Muscle of leg (tissue), 16 donors: ENCODE measurements at places on chromosomes 5 and 9.
A peak's percentile ranks its signal among the peaks of the same experiment; 100 is the strongest.

- no peak overlapping the region for H3K27ac ChIP-seq
- no peaks in the 10 kb centered on the region for H3K36me3 ChIP-seq
- H3K27me3 ChIP-seq = no peaks in the 10 kb centered on the region
- H3K4me1 ChIP-seq = no peaks in the 10 kb centered on the region
Observed at GRCh38 chr5:5005353-5005752, 134.8 kb upstream of the ADAMTS16 start.

DNA sequence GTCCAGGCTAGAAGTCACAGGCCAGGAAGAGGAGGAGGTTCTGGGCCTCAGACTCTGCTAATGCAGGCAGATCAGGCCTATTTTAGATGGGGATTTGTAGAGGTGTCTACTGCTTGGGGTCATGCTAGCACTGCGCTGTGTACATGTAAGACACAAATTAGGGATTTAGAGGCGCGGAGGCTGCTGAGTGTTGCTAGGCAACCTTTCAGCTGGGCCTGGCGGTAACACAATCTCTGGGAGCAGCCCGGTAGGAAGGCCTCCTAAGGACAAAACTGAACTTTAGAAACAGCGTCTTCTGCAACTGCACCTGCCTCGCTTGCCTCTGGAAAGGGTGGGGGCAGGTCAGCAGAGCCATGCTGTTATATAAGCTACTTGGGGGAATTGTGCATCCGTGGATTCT, 147.9 kb downstream of the MACROH2A1 start:
- H3K27ac ChIP-seq = no peak overlapping the region
- peaks cover 9% of the 10 kb centered on the region for H3K27me3 ChIP-seq
- no peak overlapping the region for H3K4me3 ChIP-seq
- no peak for DNase-seq

DNA sequence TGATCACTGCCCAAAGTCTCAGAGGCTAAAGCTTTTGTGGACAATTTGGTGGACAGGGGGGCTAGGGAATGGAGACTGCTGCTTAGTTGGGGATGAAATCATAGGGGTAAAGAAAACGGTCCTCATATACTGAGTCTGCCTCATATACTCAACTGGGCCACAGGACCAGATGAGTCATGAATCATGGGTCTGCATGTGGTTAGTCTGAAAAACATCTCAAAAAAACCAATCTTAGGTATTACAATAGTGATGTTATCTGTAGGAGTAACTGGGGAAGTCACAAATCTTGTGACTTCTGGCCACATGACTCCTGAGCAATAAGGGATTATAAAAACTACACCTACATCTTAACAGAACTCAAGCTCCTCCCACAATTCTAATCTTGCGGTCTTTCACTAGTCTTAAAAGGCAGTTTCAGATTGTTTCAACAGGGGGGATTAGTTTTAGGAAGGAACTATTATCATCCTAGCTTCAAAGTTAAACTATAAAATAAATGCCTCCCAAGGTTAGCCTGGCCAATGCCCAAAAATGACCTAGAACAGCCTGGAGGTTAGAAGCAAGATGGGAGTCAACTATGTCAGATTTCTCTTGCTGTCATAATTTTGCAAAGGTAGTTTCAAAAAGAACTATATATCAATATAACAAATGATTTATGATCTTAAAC, 17.5 kb downstream of the TMEM161B start:
- no peaks in the 10 kb centered on the region for H3K4me1 ChIP-seq
- H3K36me3 ChIP-seq = no peaks in the 10 kb centered on the region
- H3K27ac ChIP-seq = no peak overlapping the region
- DNase-seq = no peak
- H3K4me3 ChIP-seq = no peak overlapping the region

- no peaks in the 10 kb centered on the region for H3K4me1 ChIP-seq
- H3K4me3 ChIP-seq = no peak overlapping the region
- H3K36me3 ChIP-seq = no peaks in the 10 kb centered on the region
- DNase-seq = no peak
Observed at GRCh38 chr9:16619402-16619801, 251.1 kb downstream of the BNC2 start.

GRCh38 chr9:116081435-116082115, 72.0 kb upstream of the PAPPA start:
- no peaks in the 10 kb centered on the region for H3K27me3 ChIP-seq
- no peaks in the 10 kb centered on the region for H3K36me3 ChIP-seq
- H3K27ac ChIP-seq = no peak overlapping the region
- no peaks in the 10 kb centered on the region for H3K4me1 ChIP-seq

GRCh38 chr5:138541511-138542179, 1.4 kb downstream of the ETF1 start:
- peak overlapping the region; percentile 99 for H3K27ac ChIP-seq
- peak overlapping the region; percentile 100 for H3K4me3 ChIP-seq
- DNase-seq = peak; percentile 9

DNA sequence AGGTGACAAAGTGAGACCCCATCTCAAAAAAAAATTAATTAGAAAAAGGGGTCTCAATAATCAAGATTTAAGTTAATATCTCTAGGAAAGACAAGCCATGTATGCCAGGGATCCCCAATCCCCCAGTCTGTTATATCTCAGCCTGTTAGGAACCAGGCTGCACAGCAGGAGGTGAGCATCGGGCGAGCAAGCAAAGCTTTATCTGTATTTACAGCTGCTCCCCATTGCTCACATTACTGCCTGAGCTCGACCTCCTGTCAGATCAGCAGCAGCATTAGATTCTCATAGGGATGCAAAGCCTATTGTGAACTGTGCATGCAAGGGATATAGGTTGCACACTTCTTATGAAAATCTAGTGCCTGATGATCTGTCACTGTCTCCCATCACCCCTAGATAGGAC, 116.8 kb downstream of the TARS1 start:
- no peak for DNase-seq
- H3K27ac ChIP-seq = no peak overlapping the region
- peaks cover 3% of the 10 kb centered on the region for H3K4me1 ChIP-seq
- no peak overlapping the region for H3K4me3 ChIP-seq
- H3K27me3 ChIP-seq = no peaks in the 10 kb centered on the region
- peaks cover 3% of the 10 kb centered on the region for H3K36me3 ChIP-seq

GRCh38 chr5:96781031-96781971, 26.4 kb downstream of the ERAP1 start:
- H3K4me3 ChIP-seq = no peak overlapping the region
- H3K4me1 ChIP-seq = no peaks in the 10 kb centered on the region

GRCh38 chr9:88990041-88990728, 1.1 kb upstream of the S1PR3 start:
- H3K4me1 ChIP-seq = peaks cover 31% of the 10 kb centered on the region
- peak; percentile 47 for DNase-seq
- peak overlapping the region; percentile 52 for H3K4me3 ChIP-seq
- H3K27ac ChIP-seq = peak overlapping the region; percentile 86

DNA sequence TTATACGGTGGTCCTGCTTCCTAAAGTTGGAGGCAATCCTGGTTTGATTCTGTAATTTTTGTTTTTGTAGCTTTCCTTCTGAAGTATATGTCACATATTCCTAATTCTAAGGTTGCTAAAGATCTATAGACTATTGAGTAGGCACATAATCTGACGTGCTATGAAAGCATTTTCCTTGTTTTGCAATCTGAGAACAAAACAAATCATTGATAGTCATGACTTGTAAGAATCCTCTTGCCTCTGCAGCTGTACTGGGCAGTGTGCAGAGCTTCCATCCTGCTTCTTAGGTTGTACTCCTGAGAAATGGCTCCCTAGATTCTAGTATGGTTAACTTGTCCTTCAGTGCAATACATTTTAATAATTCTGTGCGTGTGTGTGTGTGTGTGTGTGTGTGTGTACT, 35.4 kb downstream of the SEMA6A start:
- no peak overlapping the region for H3K4me3 ChIP-seq
- no peak overlapping the region for H3K27ac ChIP-seq
- H3K4me1 ChIP-seq = peaks cover 20% of the 10 kb centered on the region
- DNase-seq = no peak
- H3K27me3 ChIP-seq = no peaks in the 10 kb centered on the region

- H3K27me3 ChIP-seq = no peaks in the 10 kb centered on the region
- no peaks in the 10 kb centered on the region for H3K4me1 ChIP-seq
- no peak overlapping the region for H3K27ac ChIP-seq
- no peak overlapping the region for H3K4me3 ChIP-seq
- no peaks in the 10 kb centered on the region for H3K36me3 ChIP-seq
Observed at GRCh38 chr9:111842313-111842712, 47.6 kb upstream of the SHOC1 start.

DNA sequence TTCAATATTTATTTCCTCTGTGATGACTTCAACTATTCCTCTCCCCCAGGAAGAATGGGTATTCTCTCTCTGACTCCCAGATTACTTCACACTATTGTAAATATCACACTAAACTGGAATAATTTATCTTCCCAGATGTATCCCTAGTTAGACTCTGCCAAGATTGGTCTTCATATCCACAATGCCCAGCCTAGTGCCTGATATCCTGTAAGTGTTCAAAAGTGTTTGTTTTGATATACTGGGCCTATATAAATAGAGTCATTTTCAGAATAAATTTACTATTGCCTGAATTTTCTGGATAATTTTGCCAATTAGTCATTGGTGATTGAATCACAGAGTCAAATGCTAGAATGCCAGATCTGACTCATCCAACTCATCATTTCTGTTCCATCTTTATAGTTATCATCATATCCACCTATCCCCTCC, 143.7 kb upstream of the TNC start:
- peaks cover 2% of the 10 kb centered on the region for H3K4me1 ChIP-seq
- DNase-seq = no peak
- H3K36me3 ChIP-seq = no peaks in the 10 kb centered on the region
- peak overlapping the region; percentile 33 for H3K4me3 ChIP-seq
